ENCODE measurements at places on chromosomes 12 and 14. TPM values are rescaled to one million over a fixed set of nuclear protein-coding genes. Genes with fewer than 3 reads are reported as not detected.

DNA sequence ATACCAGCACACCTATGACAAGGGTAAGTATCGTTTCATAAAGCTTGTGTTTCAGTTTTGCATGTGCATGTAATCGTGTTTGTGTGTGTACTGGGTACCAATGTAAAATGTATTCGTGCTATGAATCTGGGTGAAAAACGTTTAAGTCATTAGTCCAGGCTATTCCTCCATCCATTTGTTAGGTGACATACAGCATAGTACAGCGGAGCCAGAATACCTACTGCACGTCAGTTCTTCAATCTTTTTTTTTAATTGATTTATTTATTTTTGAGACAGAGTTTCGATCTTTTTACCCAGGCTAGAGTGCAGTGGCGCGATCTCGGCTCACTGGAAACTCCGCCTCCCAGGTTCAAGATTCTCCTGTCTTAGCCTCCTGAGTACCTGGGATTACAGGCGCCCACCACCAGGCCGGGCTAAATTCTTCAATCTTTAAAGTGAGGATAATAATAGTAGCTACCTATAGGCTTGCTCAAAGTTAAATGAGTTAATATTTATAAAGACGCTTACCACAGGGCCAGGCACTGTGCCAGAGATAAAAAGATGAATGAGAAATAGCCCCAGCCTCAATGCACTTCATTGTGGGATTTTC is 661 bp upstream of the RPS26 start:
- peaks cover 5% of the 10 kb centered on the region for H3K27me3 ChIP-seq
- peaks cover 29% of the 10 kb centered on the region for H3K4me1 ChIP-seq
- H3K27ac ChIP-seq, result peak overlapping the region; percentile 97
- peak overlapping the region; percentile 99 for H3K4me3 ChIP-seq
- no peak for DNase-seq

The DNAI7 gene
- 0.43 TPM for total RNA-seq

DNA sequence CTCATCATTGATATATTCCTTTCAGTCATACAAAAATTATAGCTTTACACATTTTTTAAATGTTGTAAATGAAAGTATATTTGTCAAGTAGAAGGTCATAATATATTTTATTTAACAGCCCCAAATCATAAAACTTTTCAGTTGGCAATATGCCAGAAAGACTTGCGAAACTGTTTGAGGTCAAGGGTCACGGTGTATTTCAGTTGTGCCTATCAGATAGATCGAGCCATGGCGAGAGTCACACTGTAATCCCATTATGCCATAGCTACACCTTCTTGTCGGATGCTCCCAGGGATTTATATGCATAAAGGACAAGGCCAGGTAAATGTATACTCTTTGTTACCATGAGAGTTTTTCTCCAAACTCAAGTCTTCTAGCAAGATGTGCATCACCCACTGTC is 26.7 kb upstream of the G2E3 start:
- peaks cover 1% of the 10 kb centered on the region for H3K27me3 ChIP-seq
- H3K4me1 ChIP-seq, result no peaks in the 10 kb centered on the region
- DNase-seq, result no peak

The HHIPL1 gene
- 0.99 TPM for total RNA-seq

DNA sequence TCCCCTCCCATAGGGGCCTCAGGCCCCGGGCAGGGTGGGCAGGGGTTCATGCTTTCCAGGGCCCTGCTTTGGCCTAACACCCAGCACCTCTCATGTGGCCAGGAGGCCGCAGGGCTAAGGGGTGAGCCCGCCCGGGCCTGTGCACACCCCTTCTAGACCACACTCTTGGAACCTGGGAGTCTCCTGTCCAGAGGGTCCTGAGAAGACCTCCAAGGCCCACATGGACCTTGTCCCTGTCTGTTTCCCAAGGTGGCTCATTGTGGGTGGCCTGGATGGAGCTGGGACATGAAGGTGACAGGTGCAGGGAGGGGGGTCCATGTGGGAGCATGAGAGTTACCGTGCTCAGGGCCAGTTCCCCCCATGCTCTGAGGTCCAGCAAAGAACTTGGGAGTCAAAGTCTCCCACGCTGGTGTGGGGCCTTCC is 11.6 kb downstream of the DLK1 start:
- no peak overlapping the region for H3K27ac ChIP-seq
- no peak overlapping the region for H3K4me3 ChIP-seq
- H3K27me3 ChIP-seq, result peaks cover 15% of the 10 kb centered on the region
- no peaks in the 10 kb centered on the region for H3K36me3 ChIP-seq
- H3K4me1 ChIP-seq, result no peaks in the 10 kb centered on the region

Measured in HFFc6 (cell line).